ENCODE measurements at places on chromosomes 12 and 14.

- no peak for DNase-seq
These were observed 66.4 kb upstream of the STK38L start for GRCh38 chr12:27177706-27178105.

GRCh38 chr12:22535478-22535877 lies 8.9 kb downstream of the C2CD5 start:
- DNase-seq, result peak; percentile 31

- DNase-seq, result no peak
These were observed 58.4 kb upstream of the PPP1R12A start for GRCh38 chr12:79993106-79993862.

- no peak for DNase-seq
These were observed 9.3 kb upstream of the SERPINA5 start for GRCh38 chr14:94571950-94572349.

DNA sequence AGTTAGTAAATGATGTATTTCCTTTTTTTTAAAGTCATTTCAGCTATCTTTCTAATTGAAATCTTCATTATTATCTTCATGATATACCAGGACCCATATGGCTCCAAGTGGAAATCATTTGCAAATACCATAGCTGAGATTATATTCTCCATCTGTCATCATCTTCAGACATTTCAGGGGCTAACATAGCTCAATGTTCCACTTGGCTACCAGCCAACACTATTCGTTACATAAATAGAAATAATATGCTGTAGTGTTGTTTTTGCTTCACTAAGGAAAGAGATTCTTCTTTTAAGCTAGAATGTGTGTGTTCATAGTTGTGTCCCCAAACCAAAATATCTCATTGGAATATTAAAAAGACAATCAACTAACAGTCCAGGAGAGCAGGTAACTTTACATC lies 225.1 kb downstream of the DIO2 start:
- no peak for DNase-seq

- DNase-seq, result no peak
These were observed 90.3 kb downstream of the CRADD start for GRCh38 chr12:93767524-93767863.

GRCh38 chr12:85329913-85330312 lies 49.9 kb downstream of the ALX1 start:
- no peak for DNase-seq

DNA sequence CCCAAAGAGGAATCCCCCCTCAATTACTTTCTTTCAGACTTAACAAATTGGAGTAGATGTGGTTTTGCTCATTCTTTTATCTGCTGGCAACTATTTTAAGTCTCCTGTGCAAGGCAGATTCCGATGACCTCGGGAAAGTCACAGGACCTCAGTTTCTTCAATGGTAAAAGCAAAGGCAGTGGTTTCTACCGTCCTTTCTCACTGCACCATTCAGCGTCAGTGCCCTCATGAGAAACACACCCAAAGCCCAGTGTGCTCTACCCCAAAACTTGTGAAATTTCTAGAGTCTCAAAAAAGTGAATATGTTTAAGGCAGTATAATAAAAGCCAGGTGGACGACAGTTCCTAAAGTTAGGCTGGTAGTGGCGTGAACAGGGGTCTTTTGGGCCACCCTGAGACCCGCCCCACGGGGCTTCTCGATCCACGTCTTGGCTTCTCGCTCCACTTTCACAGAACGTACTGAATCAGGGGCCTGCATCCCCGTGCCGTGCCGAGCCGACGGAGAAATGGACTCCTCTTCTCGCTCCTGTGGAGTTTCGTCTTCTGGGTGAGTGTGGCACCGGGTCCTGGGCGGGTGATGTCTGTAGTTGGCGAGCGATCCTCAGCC lies 1.3 kb upstream of the ARHGAP5 start:
- no peak for DNase-seq

DNA sequence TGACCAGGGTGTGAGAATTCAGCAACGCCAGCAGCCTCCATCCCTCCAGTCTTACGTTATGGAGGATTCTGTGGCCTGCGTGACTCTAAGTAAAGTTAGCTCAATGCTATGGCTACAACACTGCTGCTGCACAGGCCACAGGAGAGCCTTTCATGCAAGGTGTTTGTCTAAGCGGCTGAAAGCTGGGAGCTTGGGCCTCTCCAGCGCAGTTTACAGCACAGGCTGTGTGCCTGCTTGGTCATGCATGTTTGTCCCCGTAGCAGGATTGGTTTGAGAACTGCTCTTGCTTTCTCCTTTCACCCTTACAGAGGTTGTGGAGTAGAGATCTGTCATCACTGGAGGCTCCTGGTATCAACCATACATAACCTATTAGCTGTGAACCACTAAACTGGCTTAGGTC lies 113.1 kb upstream of the TMCC3 start:
- no peak for DNase-seq

DNA sequence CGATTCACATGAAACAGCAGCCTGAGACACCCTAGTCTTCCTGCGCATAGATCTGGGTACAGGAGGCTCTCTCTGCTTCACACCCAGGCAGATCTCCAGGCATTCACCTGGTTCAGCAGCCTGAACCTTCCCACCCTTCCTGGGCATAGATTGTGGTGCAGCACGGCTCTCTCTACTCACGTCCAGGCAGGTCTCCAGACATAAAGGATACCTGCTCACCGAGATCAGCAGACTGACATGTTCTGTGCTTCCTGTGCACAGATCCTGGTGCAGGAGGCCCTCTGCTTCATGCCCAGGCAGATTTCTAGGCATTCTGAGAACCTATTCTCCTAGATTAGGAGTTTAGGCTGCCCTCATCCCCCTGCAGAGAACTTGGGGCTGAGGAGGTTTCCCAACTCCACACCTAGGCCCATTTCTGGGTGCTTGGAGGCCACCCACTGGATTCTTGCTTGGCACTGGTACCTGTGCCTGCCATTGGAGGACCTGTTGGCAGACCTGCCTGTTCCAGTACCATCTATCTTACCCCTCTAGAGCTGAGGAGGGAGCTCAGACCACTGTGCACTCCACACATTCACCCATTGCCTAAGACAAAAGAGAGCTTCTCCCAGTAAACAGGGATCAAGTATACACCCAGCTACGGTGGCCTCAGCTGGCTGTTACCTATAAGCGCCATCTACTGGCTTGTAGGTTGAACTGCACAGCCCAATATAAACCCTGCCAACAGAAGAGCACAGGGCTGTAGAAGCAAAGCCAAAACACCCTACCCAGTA lies 28.0 kb upstream of the GARIN6 start:
- no peak for DNase-seq

DNA sequence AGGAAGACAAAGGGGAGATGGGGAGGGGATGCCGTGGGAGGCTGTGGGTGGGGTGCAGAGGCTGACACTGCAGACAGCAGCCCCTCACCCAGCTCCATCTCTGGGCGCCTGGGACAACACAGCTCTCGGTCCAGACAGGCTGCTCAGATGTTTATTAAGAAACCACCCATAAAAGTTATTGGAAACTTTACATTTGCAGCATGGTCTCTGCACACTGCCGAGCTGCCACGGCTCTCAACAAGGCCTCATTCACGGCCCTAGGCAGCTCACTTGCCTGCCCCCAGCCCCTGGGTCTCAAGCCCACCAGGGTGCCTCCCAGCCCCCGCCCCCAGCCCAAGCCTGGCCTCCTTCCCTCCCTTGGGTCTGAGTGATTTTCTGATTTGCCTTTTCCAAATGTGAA lies 21.0 kb upstream of the COL2A1 start:
- DNase-seq, result no peak

GRCh38 chr12:99686142-99686541 lies 38.6 kb downstream of the GARIN6 start:
- no peak for DNase-seq

GRCh38 chr12:49671031-49671765 lies 36.0 kb downstream of the FMNL3 start:
- peak; percentile 61 for DNase-seq

- DNase-seq, result no peak
These were observed 591.2 kb downstream of the VRK1 start for GRCh38 chr14:97388408-97388807.

DNA sequence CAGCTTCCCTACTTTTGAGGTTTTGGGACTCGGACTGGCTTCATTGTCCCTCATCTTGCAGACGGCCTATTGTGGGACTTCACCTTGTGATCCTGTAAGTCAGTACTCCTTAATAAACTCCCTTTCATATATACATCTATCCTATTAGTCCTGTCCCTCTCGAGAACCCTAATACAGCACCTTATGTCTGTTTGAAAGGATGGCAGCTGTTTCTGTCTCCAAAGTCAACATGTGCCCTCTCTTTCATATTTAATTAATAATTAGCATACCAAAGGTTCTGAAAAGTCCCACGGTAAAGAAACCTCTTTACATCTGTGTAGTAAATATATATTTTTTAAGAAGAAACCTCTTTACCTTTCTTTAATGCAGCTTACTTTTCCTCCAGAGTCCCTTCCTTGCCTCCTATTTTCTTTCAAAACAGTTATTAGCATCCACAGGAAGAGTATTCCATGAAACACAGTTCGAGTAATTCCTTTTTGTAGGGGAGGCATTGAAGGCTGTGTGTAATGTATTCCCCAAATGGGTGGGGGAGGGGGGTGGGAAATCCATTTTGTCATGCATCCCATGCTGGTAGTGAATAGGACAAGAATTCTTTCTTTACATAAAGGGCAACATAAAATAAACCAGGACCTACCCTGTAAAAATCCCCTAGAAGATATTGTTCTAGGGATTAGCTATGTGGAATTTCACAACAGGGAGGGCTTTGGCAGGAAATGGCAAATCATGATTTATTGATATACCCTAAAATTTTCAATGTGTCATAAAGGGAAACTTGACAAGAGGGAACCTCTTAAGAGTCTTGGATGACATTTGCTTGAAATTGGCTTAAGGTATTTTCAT lies 241.5 kb downstream of the SUDS3 start:
- DNase-seq, result no peak

DNA sequence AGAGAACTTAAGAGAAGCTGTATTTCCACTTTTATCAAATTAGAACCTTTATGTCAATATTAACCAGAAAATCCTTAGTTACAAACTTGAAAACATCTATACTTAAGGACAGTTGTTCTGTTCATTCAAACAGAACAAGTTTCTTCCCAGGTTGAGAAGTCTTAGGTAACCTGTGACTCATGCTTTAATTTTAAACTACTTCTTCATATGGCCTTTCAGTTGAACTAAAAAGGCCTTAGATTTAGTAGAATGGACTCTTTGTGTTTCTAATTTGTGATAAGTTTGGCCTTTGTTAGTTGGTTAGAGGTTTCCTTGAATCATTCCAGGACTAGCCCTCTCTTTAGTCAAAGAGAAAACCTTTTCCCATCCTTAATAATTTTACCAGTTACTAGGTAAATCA lies 274.2 kb downstream of the FUT8 start:
- DNase-seq, result no peak

DNA sequence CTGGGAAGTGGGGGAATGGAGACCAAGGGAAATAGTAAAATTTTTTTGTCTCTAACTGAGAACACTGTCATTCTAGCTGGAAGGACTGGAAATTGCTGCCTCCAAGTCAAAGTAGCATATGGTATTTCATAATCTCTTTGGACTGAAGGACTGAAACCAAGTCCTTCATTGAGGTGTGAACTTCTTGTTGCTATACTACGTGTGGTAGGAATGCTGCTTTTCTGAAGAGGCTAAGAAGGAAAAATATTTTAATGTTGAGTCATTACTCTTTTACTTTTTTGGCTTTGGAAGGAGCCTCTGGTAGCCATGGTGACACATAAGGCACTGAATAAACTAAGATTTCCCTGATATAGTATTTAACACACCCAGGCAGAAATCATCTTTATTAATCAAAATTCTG lies 465.4 kb downstream of the NPAS3 start:
- DNase-seq, result no peak

DNA sequence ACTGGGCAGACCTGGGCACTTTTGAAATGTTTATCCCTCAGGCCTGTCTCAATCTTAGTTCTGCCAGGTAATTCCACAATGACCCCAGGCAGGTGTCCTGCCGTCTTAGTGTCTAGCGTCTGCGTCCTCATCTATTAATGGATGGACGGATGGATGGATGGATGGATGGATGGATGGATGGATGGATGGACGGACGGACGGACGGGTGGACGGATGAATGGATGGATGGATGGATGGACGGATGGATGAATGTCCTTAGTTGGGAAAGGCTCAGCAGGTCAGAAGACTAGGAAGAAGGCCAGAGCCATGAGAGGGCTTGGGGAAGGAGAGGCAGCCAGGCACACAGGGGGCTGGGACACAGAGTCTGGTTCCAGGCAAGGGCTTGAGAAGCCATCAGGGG lies 141.3 kb downstream of the CALM1 start:
- no peak for DNase-seq

DNA sequence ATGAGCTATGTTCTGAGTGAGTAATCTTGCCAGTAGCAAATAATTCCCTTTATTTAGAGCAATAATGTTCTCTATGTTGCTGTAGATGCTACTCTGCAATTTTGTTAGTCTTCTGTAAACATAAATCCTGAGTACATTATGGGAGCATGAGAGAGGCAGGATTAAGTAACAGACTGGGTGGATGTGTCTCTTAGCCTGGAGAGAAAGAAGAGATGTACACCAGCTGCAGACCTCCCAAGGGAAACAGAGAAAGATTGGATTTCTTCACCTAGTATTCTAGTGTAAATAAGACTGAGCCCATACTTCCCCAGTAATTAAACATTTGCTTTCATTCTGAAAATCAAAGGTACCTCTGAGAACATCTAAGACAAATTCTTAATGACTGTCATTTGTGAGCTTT lies 564.0 kb downstream of the TRHDE start:
- DNase-seq, result no peak

GRCh38 chr12:86727160-86727559 lies 471.0 kb upstream of the MGAT4C start:
- no peak for DNase-seq

GRCh38 chr14:69688299-69688649 lies 76.9 kb downstream of the SUSD6 start:
- no peak for DNase-seq

- DNase-seq, result no peak
These were observed 35.6 kb downstream of the DGLUCY start for GRCh38 chr14:91149462-91149861.

DNA sequence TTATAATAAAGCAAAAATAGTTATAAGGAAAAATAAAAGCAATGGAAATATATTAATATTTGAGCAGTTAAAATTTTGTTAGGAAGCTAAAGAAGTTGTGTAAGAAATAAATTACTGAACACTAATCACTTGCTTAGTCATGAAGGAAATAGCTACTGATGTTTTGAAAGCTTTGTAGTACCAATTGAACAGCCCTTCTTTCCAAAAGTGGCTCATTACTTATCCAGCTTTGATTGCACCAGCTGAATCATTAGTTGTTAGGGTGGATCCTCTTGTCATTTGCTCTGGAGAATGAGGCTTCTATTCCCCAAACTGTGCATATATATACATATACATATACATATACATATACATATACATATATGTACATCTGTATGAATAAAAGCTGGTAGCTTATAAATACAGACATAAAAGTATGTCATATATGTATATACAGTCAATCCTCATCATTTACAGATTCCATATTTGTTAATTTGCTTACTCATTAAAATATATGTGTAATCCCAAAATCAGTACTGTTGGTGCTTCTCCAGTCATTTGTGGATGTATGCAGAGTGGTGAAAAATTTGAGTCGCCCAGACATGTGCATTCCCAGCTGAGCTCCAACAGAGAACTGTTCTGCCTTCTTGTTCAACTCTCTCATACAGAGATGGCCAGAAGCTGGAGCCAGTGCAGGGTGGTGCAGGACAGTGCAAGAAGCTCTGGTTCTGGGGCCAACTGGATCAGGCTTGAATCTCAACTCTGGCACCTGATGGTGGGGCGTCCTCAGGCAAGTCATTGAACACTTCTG lies 214.1 kb downstream of the RPAP3 start:
- no peak for DNase-seq
